ENCODE measurements at places on chromosomes 6 and 20.
A peak's percentile ranks its signal among the peaks of the same experiment; 100 is the strongest.

- DNase-seq, result no peak
These were observed 19.9 kb downstream of the SRSF6 start for GRCh38 chr20:43477619-43478018.

DNA sequence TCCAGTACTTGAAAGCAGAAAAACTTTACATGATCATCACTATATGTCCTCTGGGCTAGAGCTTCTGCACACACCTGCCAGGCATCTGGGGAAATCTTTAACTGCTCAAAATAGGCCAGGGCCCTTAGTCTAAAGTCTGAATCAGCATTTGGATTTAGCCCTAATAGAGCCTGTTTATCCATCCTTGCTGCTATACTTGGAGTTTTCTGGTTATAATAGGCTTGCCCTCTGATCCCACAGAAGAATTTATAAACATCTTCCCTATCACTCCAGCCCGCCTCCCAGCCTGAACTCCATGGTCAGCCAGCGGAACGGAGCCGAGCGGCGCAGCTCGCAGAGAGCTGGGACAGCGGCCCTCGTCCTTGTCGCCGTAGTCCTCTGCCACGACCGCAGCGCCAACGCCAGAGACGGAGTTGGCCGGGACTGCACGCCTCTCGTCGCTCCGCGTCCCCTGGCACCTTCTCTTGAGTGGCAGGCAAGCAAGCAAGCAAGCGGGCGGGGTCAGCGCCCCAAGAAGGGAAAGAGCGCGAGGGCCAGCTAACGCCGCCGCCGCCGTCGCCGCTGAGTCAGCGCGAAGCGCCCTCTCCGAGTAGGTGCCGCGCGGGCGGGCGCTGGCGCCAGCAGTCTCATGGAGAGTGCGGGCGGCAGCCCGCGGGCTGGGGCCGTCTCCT is 25.4 kb upstream of the ASIP start:
- DNase-seq, result peak; percentile 72

- no peak for DNase-seq
These were observed 61.3 kb upstream of the IYD start for GRCh38 chr6:150307520-150307919.

DNA sequence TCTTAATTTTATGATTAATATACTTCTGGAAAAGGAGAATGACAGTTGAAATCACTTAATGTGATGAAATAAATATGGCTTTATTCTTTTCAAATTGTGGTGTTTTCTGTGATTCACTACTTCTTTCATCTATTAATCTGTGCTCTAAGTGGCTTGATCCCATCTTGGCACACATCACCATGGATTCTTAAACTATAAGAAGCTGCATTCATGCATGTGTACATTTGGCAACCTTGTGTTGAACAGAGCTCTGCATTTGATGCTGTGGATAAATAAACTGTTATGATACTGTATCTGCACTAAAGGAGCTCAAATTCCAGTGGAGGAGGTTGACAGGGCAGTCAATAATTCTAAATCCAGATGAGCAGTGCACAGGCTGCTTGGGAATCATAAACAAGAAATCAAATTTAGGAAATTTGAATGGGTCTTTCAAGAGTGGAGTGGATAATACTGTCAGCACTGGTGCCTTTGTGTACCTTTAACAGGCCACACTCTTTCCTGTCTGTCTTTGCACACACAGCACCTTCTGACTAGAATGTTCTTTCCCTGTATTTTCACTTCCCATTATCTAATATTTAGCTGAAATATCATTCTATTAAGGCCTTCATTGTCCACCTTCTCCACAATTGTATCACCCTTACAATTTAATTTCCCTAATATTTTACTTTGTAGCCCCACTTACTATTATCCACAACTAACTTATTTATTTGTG is 252.9 kb downstream of the GRM1 start:
- no peak for DNase-seq

DNA sequence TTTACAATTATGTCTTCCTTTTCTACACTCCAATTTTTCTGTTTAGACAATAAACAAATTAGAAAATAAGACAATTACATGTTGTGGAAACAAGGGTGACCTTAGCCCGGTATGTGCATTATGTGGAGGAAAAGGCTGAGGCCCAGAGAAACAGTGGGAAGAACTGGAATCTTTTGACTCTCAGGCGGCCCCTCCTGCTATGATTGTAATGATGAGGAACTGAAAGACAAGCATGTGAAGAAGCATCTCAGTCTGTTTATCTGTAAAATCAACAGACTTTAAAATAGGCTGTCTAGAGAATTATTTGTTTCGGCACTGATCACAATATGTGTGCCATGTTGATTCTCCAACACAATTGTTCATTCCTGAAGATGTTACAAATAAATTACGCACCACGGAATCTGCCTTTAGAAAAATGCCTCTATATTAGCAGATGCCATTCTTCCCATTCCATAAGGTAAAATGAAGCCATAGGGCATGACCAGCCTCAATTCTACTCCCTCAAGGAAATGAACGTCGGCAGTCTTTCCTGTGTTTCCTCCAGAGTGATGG is 1201.6 kb upstream of the CITED2 start:
- no peak for DNase-seq

DNA sequence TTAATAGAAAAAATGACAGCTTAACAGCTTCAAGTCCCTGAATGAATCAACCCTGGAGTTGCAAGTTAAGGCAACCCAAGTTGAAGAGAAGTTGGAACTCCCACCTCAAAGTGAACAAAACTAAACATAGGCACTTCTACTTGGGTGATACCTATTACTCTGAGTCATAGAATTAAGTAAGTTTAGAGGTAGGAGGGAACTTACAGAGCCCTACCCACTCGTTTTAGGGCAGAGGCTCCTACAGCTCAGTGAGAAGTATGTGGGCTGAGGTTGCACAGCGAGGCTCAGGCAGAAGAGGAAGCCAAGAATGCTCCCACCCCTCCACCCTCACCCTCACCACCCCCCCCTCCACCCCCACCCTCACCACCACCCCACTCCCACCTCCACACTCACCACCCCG is 42.2 kb downstream of the NFATC2 start:
- DNase-seq, result no peak

DNA sequence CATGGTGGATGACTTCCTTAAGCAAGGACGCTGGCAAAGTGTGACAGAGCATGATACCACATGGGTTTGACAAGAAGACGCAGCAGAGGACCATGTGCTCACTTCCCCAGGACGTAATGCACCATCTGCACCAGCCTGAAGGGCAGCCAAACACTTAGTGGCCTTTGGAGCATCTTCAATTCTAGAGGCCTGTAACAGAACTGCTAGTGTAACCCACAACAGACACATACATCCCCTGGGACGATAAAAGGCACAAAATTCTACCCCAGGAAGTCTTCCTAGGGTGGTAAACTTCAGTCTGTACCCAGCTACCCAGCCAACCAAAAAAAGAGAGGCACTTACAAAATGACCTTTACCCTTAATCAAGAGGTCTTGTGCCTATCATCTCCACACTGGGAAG is 9.2 kb upstream of the CPNE1 start:
- no peak for DNase-seq

GRCh38 chr6:113112086-113112485 is 745.1 kb upstream of the MARCKS start:
- no peak for DNase-seq

- no peak for DNase-seq
These were observed 611.0 kb downstream of the DOK5 start for GRCh38 chr20:55086421-55086820.

DNA sequence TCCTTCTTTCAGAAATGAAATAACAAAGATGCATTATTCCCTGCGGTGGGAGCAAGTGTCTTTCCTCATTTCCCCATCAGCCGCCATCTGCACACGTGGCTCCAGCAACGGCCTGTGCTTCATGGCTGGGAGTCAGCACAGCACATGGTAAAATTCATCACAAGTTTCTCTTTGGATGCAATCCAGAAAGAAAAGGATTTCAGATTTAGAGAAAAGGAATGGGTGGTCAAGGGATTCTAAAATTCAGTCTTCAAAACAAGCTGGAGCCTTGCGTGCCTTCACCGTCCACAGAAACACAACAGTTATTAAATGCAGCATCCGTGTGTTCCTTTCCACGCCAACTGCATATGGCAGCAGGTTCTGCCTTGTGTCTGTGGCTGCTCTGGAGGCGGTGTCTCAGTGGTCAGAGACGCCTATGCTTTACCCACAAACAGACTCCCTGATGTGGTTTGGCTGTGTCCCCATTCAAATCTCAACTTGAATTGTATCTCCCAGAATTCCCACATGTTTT is 107.6 kb downstream of the THBS2 start:
- DNase-seq, result no peak

- no peak for DNase-seq
These were observed 16.9 kb upstream of the HBS1L start for GRCh38 chr6:135071541-135071940.

DNA sequence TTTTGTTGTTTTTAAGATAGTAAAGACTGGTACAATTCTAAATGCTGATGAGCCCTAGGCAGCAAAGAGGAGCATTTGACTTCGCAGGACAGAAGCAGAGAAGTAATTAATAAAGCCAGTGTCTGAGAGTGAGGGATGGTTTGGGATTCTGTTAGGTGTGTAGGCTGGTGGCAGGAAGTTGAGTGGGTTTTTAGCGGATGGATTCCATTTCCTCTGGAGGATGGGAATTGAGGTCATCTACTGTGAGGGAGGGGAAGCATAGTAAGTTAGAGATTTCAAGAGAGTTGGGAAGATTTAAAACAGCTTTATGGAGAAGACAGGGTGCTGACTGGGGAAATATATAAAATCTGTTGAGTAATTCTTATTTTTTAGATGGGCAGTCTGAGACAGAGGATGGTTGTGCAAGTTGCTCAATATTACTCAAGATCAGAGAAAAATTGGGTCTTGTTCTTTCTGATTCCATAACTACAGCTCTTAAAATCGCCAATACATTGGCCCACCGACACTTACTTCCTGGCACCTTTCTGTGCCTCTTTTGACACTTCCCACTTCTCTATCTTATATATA is 48.8 kb downstream of the PRL start:
- no peak for DNase-seq

All from ACHN (cell line).